ENCODE measurements at places on chromosomes 1 and 21. TPM values are rescaled to one million over a fixed set of nuclear protein-coding genes. Genes with fewer than 3 reads are reported as not detected.
A peak's percentile ranks its signal among the peaks of the same experiment; 100 is the strongest.

DNA sequence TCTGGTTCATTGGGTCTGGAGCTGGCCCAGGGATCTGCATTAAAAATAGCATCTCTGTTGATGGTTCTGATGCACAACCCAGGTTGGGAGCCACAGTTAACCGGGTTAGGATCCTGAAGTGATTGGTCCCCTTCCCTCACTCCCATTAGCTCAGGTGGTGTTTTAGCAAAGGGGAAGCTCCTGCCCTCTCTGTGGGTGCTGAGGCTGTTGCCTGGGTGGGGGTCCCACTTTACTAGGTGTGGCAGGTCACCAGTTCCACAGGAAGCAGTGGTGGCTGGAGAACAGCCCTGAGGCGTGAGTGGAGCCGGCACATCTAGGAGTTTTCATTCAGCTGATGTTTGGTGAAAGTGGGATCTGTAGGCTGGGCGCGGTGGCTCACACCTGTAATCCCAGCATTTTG lies 86.5 kb downstream of the MAN1C1 start:
- peak; percentile 3 for DNase-seq

The FCN3 gene
- not detected for total RNA-seq

GRCh38 chr1:21963477-21964217 lies 13.2 kb upstream of the CELA3B start:
- DNase-seq: peak; percentile 79

The AGT gene
- total RNA-seq: not detected

DNA sequence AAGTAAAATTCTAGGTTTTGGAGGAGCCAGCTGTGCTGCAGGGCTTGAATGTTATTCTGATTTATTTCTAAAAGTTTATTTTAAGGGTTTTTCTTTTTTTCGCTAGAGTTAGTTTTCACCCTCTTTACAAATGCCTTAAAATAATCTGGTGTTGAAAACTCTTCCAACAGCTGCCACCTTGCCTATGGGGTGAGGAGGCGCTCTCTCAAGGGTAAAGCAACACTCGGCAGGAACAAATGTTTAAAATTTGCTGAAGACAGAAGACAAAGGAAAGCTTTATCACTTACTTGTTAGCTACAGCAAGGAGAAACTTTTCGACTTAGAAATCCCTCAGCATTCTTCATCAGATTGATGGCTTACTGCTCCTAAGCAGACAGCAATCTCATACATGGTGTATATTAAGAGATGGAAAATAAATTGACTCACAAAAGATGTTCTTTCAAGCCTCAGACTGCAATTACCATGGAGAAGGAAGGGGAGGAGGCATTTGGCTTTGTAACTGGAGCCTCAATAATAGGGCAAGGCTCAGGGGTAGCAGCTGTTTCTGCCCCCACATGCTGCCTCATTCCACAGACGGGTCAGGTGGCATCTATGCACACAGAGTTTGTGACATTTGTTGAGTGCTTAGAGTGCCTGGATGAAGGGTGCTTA lies 79.8 kb upstream of the RALGPS2 start:
- DNase-seq: no peak

The HES3 gene
- total RNA-seq: not detected

The TMEM183A gene
- 92.0 TPM for total RNA-seq

The CD1B gene
- total RNA-seq: not detected

DNA sequence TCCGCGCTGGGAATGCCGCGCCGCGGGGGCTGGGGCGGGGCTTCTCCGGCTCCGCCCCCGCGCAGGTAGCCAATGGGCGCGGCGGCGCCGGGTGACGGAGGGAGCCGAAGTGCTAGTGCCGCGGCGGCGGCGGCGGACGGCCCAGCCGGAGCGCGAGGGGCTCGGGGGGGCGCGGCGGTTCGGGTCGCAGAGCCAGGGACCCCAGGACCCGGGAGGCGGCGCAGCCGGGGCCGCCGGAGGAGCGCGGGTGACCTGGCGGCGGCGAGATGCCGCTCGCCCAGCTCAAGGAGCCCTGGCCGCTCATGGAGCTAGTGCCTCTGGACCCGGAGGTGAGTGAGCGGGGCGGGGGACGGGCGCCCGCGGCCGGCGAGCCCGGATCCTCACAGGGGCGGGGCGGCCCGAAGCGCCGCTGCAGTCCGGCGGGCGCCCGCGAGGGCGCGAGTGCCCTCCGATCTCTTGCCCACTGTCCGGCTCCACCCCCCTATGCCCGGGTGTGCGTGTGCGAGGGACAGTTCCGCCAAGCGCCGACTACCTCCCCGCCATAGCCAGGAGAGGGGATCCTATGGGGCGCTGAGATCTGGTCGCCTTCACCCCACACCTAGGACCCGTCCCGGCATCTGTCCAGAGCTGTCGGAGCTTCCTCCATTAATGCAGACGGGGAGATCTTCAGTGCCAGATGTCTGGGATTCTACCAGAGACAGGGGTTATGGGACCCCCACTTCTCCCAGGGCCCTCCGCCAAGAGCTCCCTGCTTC lies at the start of gene RPS6KA1:
Gene RPS6KA1, plus strand, starts transcription at position 107 of the 755 bp plus-strand sequence. Its CDS starts 160 bp downstream, at position 267.
- peak; percentile 73 for DNase-seq
